Hepatocyte (in vitro differentiated cells): ENCODE measurements at places on chromosomes 5 and 9.
A peak's percentile ranks its signal among the peaks of the same experiment; 100 is the strongest.

GRCh38 chr5:73818357-73818756, 192.4 kb downstream of the ARHGEF28 start:
- DNase-seq: no peak

- no peak for DNase-seq
Observed at GRCh38 chr5:43802651-43803050, 199.7 kb downstream of the NNT start.

GRCh38 chr9:21994556-21995005, at the start of gene CDKN2B-AS1:
TSS of gene CDKN2B-AS1 (plus strand) at chr9:21994791.
- DNase-seq: peak; percentile 44

DNA sequence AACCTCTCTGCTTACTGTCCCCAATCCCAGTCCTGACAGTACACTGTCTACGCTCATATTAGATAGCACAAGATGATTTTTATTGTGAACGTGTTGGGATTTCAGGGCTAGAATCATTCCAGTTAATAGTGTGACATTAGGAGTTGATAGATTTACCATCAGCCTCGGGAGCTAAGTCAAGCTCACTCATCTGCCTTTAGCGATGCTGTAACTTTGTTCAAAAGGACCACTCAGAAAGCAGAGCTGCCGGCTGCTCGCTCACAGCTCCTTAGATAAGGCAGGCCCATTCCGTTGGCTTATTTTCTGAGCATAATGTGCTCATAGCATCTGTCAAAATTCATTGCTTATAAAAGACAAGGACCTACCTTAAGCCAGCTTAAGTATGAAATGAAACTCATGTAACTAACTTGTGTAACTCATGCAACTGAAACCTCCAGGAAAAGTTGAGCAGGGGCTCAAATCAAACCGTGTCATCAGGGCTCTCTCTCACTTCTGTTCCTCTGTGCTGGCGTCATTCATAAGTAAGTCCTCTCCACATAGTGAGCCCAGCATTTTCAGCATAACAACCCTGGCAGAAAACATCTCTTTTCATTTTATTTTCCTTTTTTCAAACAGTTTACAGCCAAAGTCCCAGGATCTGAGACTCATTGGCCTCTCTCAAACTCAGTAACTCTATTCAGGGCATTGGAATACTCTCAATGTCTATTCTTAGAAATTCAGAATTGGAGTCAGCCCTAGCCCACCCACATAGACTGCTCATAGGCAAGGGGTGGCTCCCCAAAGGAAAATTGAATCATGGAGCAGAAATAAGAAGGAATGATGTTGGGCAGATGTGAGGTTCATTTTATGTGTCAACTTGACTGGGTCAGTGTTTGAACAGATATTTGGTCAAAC, 208.8 kb downstream of the MAN2A1 start:
- DNase-seq: no peak

DNA sequence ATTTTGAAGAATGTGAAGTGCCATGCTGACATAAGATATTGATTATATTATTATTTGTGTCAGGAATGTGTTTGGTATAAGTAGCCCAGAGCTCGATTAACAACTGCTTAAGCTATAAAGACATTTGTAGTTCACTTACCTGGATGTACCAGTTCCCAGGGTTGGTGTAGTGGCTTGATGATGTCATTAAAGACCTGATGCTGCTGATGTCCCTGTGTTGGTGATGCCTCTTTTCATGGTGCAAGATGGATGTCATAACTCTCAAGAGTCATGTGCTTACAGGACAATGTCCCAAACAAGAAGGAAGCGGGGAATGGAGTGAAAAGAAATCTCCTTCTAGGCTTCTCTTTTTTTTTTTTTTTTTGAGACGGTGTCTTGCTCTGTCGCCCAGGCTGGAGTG, 11.5 kb upstream of the GDNF start:
- DNase-seq: no peak

GRCh38 chr9:134847752-134848432, 32.7 kb upstream of the FCN2 start:
- DNase-seq: no peak

- peak; percentile 98 for DNase-seq
Observed at GRCh38 chr5:177022386-177023302, at the start of gene ZNF346. TSS of gene ZNF346 (plus strand) at chr5:177022696. CDS start at chr5:177022739, 43 bp downstream.

DNA sequence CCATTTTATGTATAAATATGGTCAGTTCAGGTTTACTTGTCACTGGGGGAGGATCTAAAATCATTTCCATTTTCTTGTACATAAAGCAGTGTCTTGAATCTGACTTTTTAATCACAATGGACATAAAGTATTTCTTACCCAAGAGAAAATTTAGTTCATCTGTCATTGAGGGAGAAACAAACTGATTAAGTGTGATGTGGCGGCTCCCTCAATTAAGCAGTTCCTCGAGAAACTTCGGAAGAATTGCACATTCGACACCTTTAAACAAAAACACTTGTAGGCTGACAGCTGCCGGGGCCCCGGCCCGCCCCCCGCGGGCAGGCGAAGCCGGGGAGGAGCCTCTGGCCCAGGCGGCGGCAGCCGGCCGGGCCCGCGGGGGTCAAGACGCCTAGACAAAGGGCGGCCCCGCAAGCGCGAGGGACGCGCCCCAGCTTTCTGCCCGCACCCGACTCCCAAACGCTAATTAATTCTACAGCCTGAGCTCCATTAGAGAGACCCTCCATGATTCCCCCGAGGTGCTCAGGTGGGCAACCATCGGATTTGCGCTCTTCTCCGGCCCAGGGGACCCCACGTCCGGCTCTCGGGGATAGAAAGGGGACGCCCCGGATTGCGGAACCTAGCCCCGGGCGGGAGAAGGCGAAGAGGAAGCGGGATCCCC, 750 bp downstream of the TRIM36 start:
- DNase-seq: peak; percentile 39

DNA sequence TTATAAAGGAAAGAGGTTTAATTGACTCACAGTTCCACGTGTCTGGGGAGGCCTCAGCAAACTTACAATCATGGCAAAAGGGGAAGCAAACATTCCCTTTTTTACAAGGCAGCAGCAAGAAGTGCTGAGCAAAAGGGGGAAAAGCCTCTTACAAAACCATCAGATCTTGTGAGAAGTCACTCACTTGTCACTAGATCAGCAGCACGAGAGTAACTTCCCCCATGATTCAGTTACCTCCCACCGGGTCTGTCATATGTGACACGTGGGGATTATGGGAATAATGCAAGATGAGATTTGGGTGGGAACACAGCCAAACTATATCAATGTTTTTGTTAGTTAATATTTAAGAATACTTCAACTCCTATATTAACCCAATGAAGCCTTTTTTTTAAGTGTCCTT, 275.2 kb upstream of the CDH9 start:
- no peak for DNase-seq

GRCh38 chr9:115397591-115398312, 279.8 kb upstream of the TNC start:
- no peak for DNase-seq

DNA sequence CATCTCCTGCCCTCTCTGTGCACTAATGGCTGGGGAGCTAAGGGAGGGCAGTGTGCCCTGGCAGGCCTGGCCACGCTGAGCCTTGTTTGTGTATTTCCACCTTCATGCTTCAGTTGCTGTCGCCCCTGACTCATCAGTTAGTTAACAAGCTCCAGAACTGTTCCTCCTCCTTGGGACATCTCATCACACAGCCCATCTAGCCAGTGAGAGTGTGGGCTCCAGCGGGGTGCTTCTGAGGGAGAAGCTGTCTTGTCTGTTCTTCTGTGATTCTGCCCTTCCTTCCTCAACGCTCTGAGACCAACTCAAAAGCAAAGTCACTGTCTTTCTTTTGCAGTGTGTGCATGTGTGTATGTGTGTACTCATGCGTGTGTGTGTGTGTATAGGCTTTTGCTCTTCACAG, 58.3 kb upstream of the CPEB4 start:
- peak; percentile 17 for DNase-seq

GRCh38 chr5:133582971-133583370, 29.4 kb downstream of the FSTL4 start:
- no peak for DNase-seq

- no peak for DNase-seq
Observed at GRCh38 chr9:26756881-26757280, 135.7 kb downstream of the CAAP1 start.

GRCh38 chr9:35882263-35882848, 12.2 kb upstream of the OR13J1 start:
- peak; percentile 90 for DNase-seq

DNA sequence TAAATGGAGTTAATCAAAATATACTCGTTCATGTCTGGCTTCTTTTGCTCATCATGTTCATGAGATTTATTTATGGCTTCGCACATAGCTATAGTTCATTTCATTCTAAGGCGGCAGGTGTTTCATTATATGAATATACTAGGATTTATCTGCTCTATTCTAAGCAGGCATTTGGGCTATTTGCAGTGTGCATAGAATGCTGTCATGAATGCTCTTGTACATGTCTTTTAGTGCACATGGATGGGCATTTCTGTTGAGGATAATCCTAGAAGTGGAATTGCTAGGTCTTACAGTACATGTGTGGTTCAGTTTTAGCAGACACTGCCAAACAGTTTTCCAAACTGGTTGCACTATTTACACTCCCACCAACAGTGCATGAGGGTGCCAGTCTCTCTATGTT, 285.3 kb upstream of the ADRA1B start:
- DNase-seq: no peak

DNA sequence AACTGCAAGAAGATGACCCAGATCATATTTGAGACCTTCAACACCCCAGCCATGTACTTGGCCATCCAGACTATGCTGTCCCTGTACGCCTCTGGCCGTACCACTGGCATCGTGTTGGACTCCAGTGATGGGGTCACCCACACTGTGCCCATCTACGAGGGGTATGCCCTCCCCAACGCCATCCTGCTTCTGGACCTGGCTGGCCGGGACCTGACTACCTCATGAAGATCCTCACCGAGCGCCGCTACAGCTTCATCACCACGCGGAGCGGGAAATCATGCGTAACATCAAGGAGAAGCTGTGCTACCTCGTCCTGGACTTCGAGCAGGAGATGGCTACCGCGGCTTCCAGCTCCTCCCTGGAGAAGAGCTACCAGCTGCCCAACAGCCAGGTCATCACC, 9.1 kb upstream of the TBCA start:
- no peak for DNase-seq

DNA sequence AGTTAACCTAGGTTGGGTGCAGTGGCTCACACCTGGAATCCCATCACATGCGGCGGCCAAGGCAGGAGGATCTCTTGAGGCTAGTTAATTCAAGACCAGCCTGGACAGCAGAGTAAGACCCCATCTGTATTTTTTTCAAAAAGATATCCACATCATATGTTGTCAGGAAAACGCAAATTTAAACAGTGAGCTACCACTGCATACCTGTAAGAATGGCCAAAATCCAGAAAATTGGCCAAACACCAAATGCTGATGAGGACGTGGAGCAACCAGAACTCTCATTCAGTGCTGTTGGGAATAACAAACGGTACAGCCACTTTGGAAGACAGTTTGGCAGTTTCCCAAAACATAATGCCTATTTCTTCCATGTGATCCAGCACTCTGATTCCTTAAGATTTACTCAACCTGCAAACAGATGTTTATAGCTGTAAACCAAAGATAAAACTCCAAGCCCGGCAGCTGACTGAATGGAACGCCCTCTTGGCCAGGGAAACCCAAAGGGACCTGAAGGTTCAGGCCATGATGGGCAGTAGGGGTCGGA, 12.4 kb downstream of the CEL start:
- peak; percentile 53 for DNase-seq

GRCh38 chr5:40678026-40678425, 1.7 kb upstream of the PTGER4 start:
- no peak for DNase-seq

- DNase-seq: no peak
Observed at GRCh38 chr9:21097817-21098216, 20.1 kb upstream of the IFNB1 start.

GRCh38 chr5:122110987-122111386, 18.4 kb upstream of the ZNF474 start:
- no peak for DNase-seq

- DNase-seq: no peak
Observed at GRCh38 chr9:85658716-85659115, 83.0 kb downstream of the AGTPBP1 start.

DNA sequence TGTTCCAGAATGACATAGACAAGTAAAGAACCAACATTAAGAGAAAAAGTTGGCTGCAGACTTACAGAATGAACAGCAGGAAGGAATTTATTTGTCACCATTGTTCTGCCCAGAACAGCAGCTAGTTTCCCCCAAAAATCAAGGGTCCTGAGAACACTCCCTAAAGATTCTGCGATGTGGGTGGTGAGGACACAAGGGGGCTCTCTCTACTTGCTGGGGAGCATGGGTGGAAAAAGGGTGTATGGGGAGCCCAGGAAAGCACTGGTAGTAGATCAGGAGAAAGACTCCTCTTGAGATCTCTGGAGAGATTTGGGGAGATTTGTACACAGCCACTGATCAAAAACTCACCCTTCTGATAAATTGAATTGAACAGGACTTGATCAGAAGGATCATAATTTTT, 316.5 kb downstream of the KCTD16 start:
- no peak for DNase-seq

DNA sequence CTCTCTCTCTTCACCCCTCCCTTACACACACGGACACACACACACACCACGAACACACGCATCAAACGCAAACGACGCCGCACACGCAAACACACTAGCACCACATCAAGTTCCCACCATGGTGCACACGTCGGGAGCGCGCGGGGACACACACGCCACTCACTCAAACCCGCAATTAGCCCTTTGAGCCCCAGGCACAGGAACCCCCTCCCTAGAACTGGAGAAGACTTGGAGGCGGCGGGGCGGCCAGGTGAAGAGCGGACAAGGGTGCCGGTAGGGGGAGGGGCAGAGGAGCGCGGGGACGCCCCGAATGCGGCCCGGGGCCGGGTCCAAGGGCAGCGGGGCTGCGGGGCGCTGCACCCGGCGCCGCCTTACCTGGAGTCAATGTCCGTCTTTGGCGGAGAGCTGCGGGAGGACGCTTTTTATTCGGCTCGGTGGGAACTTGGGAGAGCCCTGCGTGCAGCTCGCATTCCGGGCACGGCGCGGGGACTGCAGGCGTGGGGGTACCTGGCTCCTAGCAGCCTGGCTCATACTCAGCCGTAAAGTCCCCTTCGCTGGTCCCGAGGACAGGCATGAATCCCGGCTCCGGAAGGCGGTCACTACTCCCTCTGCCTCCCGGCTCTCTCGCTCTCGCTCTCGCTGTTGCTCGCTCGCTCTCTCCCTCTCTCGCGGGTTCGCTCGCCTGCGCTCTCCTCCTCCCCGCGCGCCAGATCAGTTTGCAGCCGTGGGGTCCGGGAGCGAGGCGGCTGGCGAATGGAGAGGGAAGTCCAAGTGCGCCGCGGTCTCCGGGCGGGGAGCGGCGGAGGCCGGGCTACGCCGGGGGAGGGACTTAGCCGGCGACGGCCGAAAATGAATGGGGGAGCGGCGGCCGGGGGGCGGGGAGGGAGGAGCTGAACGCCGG, at the start of gene BRINP1:
Gene BRINP1, minus strand, starts transcription at position 755 of the 901 bp plus-strand sequence. CDS start 56,080 bp downstream, outside the sequence.
- DNase-seq: peak; percentile 69

- DNase-seq: no peak
Observed at GRCh38 chr9:91177661-91178280, 183.9 kb downstream of the AUH start.

- no peak for DNase-seq
Observed at GRCh38 chr5:166346726-166347374, 1944.6 kb upstream of the WWC1 start.

DNA sequence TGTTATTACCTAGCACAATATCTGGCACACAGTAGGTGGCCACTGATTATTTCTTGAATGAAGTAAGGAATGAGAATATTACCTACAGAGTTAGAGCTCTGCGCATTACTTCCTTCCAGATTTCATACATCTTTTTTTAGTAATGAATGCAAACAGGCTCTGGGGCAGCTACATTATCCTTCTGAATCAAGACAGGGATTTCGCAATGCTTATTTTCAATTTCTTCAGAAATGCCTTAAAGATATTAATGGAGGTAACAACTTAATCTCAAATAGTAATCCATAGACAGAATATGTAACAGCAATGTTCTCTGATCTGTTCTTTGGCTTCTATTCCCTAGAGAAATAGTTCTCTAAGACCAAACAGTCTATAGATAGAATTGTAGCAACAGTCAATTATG, 32.6 kb downstream of the CDKN2A start:
- DNase-seq: no peak
